ENCODE measurements at places on chromosomes 2 and 18. TPM values are rescaled to one million over a fixed set of nuclear protein-coding genes. Genes with fewer than 3 reads are reported as not detected.

GRCh38 chr2:30677861-30678385 lies 129.3 kb downstream of the CAPN13 start:
- no peak for DNase-seq

- DNase-seq = peak; percentile 66
Measured at GRCh38 chr2:1563943-1564891, 151.0 kb downstream of the TPO start.

GRCh38 chr2:130920415-130921163 lies 83.9 kb downstream of the ARHGEF4 start:
- DNase-seq = peak; percentile 64

EFHD1 gene
- total RNA-seq = 1.2 TPM
